Stimulated activated CD8-positive, alpha-beta memory T cell treated with anti-CD3 and anti-CD28 coated beads, Interleukin-7, amount 100 ng/mL, for 1 hour (primary cell): ENCODE measurements at places on chromosomes 11 and 22.

DNA sequence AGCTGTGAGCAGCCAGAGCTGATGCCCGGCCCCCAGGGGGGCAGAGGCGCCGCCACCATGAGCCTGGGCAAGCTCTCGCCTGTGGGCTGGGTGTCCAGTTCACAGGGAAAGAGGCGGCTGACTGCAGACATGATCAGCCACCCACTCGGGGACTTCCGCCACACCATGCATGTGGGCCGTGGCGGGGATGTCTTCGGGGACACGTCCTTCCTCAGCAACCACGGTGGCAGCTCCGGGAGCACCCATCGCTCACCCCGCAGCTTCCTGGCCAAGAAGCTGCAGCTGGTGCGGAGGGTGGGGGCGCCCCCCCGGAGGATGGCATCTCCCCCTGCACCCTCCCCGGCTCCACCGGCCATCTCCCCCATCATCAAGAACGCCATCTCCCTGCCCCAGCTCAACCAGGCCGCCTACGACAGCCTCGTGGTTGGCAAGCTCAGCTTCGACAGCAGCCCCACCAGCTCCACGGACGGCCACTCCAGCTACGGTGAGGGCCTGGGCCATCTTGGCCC, 6.1 kb downstream of the CDC42EP1 start:
- no peak for DNase-seq

- DNase-seq, result no peak
Observed at GRCh38 chr11:3037040-3037944, 19.9 kb downstream of the CARS1 start.

DNA sequence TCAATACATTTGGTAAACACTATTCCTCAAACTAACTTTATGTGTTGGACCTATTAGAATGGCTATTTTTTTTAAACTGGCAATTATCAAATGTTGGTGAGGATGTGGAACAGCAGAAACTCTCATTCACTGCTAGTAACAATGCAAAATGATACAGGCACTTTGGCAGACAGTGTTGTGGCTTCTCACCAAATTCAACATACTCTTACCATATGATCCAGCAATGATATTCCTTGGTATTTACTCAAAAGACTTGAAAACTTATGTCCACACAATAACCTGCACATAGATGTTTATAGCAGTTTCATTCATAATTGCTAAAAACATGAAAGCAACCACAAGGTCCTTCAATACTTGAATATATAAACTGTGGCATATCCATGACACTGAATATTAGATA, 112.5 kb upstream of the TP53AIP1 start:
- DNase-seq, result no peak

DNA sequence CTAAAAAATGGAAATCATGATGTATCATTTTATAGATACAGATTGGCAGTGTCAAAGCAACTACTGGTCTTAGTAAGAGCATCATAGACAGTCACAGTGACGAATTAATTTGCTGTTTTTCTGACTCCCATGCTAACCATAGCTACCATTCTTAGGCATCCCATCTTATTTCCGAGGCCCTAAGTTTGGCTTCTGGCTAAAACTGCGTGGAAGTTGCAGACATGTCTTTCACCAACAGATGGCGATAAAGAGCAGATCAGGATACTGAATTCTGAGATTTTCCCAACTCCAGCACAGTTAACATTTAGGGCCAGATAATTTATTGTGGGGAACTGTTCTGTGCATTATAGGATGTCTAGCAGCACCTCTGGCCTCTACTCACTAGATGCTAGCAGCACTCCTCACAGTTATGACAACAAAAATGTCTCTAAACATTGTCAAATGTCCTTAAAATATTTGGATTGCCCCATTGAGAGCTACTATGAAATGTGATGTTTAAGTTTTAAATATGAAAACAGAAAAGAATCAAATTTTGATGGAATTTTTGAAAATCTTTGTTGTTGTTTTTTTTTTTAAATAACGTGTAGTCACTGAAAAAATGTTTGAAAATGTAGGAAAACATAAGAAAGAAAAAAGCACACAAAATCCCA, 16.3 kb downstream of the OR2AG2 start:
- no peak for DNase-seq

DNA sequence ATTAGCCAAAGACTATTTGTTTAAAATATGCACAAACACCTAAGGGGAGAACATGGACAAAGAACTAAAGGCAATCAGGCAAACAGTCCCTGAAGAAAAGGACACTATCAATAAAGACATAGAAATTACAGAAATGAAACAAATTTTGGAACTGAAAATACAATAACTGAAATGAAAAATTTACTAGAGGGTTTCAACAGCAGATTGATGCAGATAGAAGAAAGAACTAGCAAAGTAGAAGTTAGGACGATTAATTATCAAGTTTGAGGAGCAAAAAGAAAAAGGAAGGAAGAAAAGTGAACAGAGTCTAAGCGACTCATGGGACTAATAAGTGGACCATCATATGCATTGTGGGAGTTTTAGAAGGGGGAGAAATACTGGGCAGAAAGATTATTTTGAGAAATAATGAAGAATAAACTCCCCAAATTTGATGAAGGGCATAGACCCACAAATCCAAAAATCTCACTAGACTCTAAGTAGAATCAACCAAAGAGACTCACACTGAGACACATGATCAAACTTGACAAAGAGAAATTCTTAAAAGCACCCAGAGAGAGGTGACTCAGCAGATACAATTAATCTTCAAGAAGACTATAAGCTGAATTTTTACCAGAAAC, 62.9 kb downstream of the JAM3 start:
- no peak for DNase-seq

- no peak for DNase-seq
Observed at GRCh38 chr11:125926682-125927081, 19.2 kb upstream of the VSIG10L2 start.

DNA sequence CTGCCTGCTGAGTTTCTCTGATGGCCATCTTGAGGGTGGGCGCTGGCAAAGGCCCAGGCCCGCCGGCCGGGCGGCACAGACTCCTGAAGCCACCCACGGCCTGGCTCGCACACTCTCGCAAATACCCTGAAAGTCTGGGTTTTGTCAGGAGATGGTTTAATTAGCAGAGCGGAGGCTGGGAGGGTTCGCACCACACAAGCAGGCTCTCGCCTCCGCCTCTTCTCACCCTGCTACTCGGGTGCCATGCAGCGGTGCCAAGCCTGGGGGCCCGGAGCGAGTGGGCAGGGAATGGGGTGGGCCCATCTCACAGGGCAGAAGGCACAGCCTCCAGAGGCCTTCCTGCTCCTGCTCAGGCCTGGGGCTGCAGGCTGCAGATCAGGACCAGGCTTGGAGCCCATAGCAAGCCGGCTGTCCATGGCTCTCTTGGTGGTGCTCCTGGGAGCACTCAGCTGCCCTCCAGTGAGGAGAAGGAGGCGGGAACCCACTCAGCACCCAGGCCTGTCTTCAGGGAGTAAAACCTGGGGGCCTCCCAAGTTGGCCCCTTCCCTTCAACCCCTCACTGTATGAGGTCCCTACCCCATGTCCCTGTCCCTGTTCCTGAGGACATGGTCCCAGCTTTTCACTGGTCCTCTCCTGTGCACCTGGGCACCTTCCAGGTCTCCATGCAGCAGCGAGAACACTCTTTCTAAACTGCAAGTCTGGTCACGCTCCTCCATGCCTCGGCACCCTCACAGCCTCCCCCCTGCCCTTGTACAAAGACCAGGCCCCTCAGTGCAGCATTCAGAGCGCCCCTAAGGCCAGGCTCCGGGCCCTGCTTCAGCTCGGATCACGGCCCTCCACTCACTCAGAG, 62.0 kb downstream of the FLRT1 start:
- DNase-seq, result no peak

GRCh38 chr22:46774980-46775849, 12.8 kb downstream of the TBC1D22A start:
- DNase-seq, result no peak

- no peak for DNase-seq
Observed at GRCh38 chr22:44676441-44677352, 25.3 kb upstream of the PRR5 start.

- DNase-seq, result no peak
Observed at GRCh38 chr11:48052183-48053044, 72.1 kb downstream of the PTPRJ start.

GRCh38 chr22:23220485-23221350, 40.4 kb downstream of the BCR start:
- DNase-seq, result no peak

- DNase-seq, result peak; percentile 43
Observed at GRCh38 chr22:35231585-35232084, 25.7 kb upstream of the HMGXB4 start.

DNA sequence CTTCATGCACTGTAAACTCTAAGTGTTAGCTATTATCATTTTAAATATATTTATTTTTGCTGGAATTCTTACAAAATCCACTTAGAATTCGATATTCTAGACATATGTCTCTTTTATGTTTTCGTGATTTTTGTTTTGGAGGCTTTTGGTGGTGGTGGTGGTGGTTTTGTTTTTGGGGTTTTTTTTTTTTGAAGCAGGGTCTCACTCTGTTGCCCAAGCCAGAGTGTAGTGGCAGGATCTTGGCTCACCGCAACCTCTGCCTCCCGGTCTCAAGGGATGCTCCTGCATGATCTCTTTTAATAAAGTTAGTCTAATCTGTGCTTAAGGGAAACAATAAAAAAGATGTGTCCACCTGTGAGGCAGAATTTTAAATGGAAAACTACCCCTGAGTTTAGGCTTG, 117.7 kb downstream of the MRTFA start:
- DNase-seq, result no peak

GRCh38 chr11:129998905-129999304, 3.7 kb downstream of the PRDM10 start:
- DNase-seq, result no peak

DNA sequence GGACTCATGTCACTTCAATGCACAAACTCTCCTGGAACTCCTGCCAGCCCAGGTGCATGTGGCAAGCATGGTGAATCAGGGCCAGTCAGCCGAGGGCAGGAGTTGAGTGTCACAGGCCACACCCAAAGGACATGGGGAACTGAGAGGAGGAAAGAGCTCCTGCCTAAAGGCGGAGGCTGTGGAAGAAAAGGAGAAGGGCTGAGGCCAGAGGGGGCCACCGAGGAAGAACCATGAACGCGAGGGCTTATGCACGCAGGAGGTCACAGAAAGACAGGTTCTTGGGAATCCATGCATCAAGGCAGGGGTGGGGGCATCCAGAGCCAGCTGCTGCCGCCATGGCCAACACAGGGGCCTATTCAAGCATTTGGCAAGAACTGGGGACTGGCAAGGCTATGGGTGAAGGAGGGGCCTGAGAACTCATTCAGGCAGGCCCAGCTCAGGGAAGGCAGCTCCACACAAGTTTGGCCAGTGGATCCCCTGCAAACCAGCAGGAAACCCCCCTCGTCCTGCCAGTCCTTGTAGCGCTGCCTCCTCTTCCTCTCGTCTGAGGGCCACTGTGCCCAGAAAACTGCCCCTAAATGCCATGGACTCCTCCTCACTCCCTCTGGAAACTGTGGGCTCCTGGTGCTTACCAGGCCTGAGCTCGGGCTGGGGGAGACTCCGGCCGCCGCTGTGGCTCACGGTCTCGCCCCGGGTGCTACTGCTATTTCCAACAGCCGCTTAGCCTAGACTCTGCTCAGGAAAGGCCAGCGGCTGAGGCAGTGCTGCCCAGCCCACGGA, 15.4 kb downstream of the PPM1F start:
- no peak for DNase-seq

DNA sequence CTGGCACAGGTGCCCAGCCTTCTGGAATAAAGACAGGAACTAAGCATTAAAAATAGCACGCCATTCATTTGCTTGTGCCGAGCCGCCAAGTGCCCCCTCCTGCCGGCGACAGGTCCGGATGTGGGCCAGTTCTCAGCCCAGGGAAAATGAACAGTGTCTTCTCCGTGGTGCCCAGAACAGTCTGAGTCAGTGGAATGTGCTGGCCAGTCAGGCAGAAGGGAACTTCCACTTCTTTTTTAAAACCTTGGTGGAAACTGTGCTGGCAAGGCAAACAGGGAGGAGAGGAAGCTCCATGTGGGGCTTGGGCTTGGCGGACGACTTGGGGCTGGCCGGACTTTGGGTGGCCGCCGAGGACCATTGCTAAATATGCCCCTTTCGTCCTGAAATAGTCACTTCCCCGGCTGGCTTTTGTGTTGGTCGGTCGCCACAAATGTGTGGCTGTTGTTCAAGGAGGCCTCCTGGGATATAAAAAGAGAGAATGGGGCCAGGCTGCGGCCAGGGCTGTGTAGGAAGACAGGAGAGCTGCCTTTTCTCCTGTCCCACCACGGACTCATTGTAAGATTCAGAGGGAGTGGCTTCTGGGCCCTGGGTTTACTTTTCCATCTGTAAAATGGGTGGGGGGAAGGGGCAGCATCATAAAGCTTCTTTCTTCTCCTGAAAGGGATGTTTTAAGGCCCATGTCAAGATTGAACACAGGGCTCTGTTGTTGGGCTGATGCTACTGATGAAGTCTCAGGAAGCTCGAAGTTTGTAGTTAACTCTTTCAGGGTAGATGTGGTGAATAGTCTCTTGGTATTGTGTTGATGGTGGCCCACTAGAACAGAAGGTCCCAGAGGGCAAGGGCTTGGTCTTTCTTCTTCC, 101.0 kb downstream of the PTPRJ start:
- no peak for DNase-seq

DNA sequence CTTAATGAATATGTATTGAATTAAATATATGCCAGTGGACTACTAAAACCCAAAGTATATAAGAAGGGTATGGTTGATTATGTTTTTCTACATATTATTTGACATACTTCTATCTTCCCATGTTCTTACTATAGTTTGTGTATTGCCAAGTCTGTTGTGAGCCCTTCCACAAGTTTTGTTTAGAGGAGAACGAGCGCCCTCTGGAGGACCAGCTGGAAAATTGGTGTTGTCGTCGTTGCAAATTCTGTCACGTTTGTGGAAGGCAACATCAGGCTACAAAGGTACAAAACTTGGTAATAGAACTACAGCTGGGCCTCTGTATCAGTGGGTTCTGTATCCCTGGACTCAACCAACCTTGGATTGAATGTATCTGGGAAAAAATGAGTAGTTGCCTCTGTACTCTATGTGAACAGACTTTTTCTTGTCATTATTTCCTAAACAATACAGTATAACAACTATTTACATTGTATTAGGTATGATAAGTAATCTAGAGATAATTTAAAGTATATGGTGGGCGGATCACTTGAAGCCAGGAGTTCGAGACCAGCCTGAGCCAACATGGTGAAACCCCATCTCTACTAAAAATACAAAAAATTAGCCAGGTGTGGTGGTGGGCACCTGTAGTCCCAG, 38.7 kb upstream of the TTC36 start:
- peak; percentile 60 for DNase-seq

- no peak for DNase-seq
Observed at GRCh38 chr11:65260756-65261590, 789 bp upstream of the POLA2 start.

- DNase-seq, result no peak
Observed at GRCh38 chr22:20974336-20974955, 7.4 kb downstream of the AIFM3 start.

- DNase-seq, result no peak
Observed at GRCh38 chr11:73177380-73177777, 35.3 kb upstream of the FCHSD2 start.
